Central memory CD4-positive, alpha-beta T cell (primary cell): ENCODE measurements at places on chromosomes 7 and 10.

- no peak for DNase-seq
Measured at GRCh38 chr10:119073584-119073983, 7.0 kb downstream of the EIF3A start.

GRCh38 chr10:3660753-3661152, 124.3 kb downstream of the KLF6 start:
- no peak for DNase-seq

GRCh38 chr10:23951841-23952240, 257.1 kb upstream of the KIAA1217 start:
- DNase-seq, result no peak

- no peak for DNase-seq
Measured at GRCh38 chr7:79646278-79646677, 192.8 kb upstream of the MAGI2 start.

GRCh38 chr7:55071411-55072175, 52.8 kb downstream of the EGFR start:
- DNase-seq, result no peak
